SIG-M5 (cell line): ENCODE measurements at places on chromosomes 16 and 17.
A peak's percentile ranks its signal among the peaks of the same experiment; 100 is the strongest.

DNA sequence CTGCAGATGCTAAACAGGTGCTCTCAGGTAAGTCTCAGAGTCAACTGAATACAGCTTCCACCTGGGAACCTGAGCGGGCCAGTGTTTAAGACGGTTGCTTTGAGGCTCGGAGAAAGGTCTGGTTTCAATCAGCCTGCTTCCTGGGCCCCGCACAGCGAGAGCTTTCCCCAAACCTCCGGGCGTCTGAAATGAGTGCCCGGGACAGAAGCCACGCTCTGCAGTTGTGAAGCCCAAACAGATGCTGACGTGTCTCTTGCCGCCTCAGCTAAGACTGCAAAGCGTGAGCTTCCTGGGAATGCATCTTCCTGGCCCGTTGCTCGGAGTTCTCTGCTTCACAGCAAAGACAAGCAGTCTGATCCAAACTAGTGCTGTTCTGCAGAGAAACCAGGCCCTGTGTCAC lies 36.7 kb downstream of the PLXDC1 start:
- DNase-seq: no peak

- DNase-seq: no peak
Observed at GRCh38 chr17:49995055-49995738, at the start of gene DLX3. Gene DLX3 (minus strand): TSS chr17:49995224. CDS start chr17:49994998, 226 bp downstream.

DNA sequence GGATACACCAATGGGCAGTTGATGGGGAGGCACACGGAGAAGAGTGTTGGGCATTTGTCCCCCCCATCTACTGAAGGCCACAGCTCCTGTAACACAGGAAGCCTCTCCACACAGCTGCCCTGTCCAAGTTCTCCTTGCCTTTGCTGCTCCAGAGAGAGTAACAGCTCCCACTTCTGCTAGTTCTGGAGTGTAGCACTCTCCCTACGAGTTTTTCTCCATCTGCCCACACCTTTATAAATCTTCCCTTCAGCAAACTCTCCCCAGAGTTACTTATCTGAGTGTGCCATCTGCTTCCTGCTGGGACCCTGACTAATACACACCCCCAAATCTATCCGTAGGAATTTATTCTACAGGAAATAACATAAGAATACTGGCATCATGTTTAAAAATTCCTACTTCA lies 42.6 kb upstream of the ERN1 start:
- no peak for DNase-seq

GRCh38 chr16:66342294-66342900 lies 24.1 kb upstream of the CDH5 start:
- no peak for DNase-seq

- peak; percentile 76 for DNase-seq
Observed at GRCh38 chr16:84599521-84600202, 18.2 kb downstream of the COTL1 start.

DNA sequence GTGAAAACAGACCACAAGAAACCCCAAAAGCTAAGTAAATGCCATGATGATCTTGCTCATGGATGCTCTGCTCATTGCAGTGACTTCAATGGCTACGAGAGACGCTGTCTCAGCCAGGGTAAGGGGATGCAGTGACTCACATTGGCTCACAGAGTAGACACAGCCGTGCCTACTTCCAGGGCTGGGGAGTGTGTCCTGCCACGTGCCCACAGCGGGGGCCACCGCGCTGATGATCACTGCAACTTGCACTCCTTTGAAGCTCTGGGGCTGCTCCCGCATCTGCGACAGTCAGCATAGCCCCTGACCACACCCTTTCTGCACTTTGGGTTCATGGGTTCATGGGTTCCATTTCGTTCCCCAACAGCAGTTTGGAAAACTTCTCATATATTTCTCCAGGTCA lies 231.4 kb upstream of the RPL38 start:
- DNase-seq: no peak

GRCh38 chr17:77383613-77384608 lies 243.1 kb downstream of the SEC14L1 start:
- DNase-seq: no peak

DNA sequence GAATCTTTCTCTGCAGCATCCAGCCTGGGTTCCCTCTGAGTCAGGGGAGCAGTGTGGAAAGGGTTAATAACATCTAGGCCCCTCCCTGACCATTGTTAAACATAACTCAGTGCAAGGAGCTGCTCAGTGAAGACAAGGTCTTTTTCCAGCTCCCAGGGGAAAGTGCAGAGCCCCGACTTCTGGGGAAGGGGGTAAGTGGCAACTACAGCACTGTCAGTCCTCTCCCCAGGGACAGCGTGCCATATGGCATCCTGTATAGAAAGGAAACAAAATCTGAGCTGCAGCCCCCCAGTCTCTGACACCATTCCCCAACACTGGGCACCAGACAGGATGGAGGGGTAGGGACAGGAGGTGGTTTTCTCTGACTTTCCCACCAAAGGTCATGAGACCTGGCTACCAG lies 7.8 kb downstream of the MRPL27 start:
- DNase-seq: no peak

- DNase-seq: no peak
Observed at GRCh38 chr17:61411261-61412142, 11.9 kb downstream of the TBX2 start.

GRCh38 chr17:82592767-82593589 lies 55.3 kb downstream of the WDR45B start:
- DNase-seq: no peak

DNA sequence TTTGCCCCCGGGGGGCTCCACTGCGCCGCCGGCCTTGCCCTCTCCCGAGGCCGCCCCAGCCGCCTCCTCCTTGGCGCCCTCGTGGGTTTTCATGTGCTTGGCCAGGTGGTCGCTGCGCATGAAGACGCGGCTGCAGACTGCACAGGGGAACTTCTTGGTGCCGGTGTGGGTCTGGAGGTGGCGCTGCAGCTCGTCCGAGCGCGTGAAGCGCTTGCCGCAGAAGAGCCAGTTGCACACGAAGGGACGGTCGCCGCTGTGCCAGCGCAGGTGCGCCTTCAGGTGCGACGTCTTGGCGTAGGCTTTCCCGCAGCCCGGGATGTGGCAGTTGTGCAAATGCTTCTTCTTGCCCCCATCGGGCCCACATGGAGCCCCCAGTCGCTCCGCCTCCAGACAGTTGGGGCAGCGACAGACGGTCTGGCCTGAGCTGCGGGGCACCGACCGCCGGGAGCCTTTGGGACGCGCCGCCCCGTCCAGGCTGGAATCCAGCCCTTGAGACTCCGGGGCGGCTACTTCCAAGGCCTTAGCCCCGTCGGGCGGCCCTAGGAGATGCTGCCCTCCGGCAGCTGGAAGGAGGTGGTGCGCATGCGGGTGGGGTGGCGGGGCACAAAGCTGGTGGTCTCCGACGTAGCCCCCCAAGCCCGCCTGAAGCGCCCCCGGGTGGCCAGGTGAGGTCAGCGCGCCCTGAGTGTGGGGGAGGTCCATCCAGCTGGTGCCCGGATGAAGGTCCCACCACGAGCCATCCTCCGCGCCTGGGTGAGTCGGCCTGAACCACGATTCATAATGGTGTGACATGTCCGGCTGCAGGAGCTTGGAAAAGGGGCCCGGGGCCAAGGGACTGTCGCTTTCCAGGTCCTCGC lies 3.4 kb downstream of the SP6 start:
- DNase-seq: no peak

DNA sequence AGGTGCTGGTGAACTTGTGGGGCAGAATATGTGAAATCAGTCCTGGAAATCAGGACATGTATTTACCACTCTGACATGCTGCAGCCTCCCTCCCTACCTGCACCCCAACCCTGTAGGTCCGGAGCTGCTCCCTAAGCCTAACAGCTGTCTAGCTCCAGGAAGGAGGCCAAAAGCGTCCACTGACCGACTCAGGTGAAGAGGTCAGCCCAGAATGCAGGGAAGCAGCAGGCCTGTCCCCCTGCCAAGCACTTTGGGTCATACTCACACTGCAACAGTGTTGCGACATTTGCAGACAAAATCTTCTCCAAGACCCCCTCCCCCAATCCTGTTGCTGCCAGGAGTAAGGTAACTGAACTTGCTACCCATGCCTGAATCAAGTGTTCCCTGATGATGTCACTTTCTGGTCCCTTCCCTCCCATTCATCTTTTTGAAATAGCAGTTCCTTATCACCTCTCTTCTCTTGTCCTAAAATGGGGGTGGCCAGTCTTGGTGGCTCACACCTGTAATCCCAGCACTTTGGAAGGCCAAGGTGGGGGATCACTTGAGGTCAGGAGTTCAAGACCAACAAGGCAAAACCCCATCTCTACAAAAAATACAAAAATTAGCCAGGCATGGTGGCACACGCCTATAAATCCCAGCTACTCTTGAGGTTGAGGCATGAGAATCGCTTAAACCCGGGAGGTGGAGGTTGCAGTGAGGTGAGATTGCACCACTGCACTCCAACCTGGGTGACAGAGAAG lies 1.3 kb upstream of the ACLY start:
- DNase-seq: no peak

DNA sequence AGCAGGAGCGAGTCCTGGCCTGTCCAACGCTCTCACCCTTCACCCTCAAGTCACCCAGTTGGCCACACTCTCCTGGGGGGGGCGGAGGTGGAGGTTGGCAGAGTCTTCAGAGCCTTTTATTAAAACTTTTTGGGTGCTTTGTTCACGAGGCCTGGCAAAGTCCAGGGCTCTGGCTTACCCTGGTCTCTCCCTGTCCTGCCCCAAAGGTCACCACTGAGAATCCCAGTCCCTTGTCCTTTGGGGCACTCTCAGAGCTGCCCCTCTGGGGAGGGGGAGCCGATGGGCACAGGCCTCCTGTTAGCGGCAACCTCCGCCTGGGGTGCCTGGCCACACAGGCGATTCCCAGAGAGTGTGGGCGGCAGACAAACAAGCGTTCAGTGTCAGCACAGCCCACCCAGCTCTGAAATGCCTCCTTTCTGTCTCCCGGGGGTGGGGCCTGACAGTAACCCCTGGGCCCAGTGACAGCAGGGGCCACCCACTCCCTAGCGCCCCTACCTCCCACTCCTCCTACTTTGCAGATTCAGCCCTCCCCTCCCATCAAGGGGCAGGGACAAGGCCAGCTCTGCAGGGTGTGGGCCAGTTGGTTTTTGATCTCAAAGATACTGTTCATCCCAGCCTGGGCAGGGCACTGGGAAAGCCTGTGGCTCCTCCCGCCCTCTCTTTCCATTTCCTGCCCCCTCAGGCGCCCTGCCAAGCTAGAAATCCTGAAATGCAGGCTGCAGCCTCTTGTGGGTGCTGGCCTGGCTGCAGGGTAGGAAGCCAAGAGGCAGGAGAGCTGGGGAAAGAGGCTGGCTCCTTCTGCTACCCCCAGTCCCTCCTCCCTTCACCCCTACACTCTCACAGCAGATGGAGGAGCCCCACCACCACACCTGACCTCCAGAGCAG lies 36.6 kb upstream of the EMP2 start:
- no peak for DNase-seq

DNA sequence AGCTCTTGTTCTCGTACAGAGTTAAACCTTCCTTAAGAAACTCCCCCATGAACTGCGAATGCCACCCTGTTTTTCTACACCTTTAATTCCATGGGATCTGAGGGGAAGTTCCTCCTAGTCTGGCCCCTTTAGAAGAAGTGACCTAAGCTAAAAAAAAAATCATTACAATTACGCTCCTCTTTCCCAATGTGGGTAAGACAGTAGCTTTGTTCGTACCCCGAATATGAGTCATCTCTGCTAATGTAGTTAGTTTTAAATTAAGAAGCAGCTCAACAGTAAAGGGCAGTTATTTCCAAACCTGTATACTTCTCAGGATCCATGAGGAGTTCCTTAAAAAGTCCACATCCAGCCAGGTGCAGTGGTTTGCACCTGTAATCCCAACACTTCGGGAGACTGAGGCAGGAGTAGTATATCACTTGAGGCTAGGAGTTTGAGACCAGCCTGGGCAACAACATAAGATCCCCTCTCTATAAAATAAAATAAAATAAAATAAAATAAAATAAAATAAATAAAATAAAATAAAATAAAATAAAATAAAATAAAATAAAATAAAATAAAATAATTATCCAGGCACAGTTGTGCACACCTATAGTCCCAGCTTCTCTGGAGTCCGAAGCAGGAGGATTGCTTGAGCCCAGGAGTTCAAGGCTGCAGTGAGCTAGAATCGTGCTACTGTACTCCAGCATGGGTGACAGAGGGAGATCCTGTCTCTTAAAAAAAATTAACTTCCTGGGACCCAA lies 26.1 kb downstream of the RCVRN start:
- peak; percentile 25 for DNase-seq

- no peak for DNase-seq
Observed at GRCh38 chr16:66902648-66903543, 15.8 kb downstream of the CDH16 start.

- no peak for DNase-seq
Observed at GRCh38 chr16:6484935-6485334, 847.7 kb upstream of the RBFOX1 start.

GRCh38 chr17:731644-732066 lies 741 bp upstream of the TLCD3A start:
- DNase-seq: no peak

GRCh38 chr16:58269526-58269925 lies 25.3 kb downstream of the PRSS54 start:
- no peak for DNase-seq

DNA sequence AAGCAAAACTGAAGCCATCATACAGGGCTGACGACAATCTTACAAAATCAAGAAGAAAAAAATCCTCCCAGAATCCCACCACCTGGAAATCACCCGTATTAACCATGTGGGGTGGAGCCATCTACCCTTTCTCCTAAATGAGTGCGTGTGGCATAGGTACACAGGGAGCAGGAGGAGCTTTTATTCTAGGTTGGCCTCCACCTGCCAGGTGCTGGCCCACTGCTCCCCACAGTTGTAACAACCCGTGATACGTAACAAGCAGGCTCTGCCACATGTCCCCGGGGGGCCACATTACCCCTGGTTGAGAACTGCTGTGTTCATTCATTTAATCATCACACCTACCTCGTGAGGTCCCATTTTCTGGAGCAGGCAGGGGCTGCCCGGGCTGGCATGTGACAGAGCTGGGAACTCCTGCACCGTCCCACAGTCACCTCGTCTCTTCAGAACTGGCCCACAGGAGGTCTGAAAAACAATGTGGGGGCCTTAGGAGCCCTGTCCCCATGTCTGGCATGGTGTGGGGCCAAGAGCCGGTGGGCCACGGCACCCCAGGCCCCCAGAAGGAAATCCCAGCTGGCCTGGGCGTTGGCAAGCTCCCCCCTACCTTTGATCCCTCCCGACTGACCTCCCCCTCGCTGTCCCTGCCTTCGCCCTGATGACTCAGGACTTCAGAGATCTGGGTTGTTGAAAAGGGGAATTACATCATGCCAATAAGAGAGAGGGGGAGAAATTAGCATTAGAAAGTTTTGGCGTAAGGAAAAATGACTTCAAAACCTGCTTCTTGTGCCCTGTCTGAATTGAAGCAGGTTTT lies 12.9 kb downstream of the CMIP start:
- no peak for DNase-seq

DNA sequence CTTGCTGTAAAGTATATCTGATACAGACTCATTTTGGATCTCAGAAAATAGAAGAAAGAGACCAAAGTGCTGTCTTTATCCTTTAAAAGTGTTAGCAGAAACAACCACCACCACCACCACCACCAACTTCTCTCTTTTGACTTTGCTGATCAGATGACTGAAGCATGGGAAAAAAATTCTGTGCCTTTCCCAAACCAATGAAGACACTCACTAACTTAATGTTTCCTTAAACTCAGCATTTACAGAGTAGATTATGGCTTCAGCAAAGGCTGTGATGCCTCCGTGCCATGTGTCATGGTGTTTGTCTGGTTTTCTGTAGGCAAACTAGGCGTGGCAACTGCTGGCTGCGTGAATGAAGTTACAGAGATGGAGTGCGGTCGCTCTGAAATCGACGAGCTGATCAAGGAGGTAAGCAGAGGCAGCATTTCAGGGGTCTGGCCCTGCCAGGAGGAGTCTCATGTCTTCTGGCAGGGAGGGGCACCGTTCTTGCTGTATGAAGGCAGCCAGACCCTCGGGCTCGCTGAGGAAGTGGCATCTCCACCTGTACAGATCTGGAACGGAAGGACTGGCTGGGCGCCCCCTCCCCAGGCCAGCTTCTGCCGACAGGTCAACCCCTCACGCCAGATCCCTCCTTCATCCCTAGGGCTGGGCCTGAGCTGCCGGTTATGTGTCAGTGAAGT lies 12.4 kb downstream of the IRF8 start:
- no peak for DNase-seq
